Stimulated activated CD4-positive, alpha-beta T cell treated with anti-CD3 and anti-CD28 coated beads, Interleukin-4, amount 100 ng/mL, for 24 hours (primary cell): ENCODE measurements at places on chromosomes 1 and 21.

GRCh38 chr1:231695439-231696255 is 69.1 kb downstream of the DISC1 start:
- DNase-seq, result no peak

GRCh38 chr1:84401156-84401555 is 2.9 kb downstream of the DNASE2B start:
- DNase-seq, result no peak

GRCh38 chr21:42169758-42170157 is 49.2 kb upstream of the ABCG1 start:
- no peak for DNase-seq

DNA sequence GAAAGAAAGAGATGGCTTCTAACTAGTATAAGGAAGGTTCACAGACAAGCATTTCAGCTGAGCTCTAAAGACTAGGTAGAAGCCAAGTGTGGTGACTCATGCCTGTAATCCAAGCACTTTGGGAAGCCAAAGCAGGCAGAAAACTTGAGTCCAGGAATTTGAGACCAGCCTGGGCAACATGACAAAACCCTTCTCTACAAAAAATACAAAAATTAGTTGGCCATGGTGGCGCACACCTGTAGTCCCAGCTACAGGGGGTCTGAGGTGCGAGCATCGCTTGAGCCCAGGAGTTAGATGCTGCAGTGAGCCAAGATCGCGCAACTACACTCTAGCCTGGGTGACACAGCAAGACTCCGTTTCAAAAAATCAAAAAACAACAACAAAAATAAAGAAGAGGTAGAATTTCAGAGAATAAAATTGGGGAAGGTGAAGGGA is 27.8 kb downstream of the FBXO42 start:
- DNase-seq, result no peak

GRCh38 chr1:31216016-31216415 is 23.7 kb downstream of the NKAIN1 start:
- DNase-seq, result no peak

- DNase-seq, result no peak
These were observed 9.6 kb upstream of the SLC6A9 start for GRCh38 chr1:44040846-44041245.

DNA sequence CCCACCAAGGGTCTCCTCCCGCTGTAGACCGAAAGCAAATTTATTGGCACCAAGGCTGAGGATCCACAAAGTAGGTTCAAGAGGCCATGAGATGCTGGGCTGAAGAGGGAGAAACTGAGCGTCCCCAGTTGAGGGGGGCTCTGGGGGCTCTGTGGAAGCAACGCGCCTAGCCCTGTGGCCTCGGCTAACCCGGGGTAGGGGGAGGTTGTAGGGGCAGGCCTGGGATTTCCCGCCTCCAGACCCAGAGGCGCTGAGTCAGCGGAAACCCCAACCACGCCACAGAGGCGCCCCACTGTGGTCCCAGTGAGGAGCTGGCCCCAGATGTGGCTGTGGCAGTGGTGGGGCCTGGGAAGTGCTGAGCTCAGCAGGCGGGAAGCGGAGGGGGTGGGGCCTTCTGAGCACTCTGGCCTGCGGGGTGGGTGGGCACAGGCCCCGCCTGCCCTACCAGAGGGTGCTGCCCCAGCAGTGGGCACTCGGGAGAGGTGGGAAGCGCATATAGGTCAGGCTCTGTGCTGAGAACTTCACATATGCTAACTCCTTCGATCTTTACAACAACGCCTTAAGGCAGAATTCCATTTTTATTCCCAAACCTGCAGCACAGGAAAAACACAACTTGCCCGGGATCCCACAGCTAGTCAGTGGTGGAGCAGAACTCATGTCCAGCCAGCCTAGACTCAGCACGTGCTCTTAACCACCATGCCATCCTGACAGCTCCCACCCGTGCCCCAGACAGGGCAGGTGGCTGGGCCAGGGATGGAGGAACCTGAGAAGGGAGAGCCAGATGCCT is 1.5 kb upstream of the COL16A1 start:
- DNase-seq, result peak; percentile 64

GRCh38 chr1:47187231-47187925 is 2.5 kb downstream of the PDZK1IP1 start:
- no peak for DNase-seq

GRCh38 chr1:176466514-176466913 is 3.5 kb downstream of the PAPPA2 start:
- DNase-seq, result no peak

- DNase-seq, result no peak
These were observed 44.9 kb downstream of the CAPN9 start for GRCh38 chr1:230791986-230792564.

DNA sequence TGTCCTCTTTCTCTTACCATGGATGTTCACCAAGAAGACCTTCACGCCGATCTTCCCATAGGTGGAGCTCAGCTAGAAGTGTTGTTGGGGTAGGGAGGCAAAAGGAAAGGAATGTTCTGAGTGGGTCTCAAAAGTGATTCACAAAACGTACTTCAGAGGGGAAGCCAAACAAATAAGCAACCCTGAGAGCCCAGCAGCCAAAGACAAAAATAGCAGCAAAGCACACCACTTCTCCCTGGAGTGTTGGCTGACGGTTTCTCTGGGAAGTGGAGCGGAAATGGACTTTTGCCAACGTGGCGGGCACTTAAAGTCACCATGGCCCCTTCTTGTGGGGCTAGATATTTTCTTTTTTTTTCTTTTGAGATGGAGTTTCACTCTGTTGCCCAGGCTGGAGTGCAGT is 23.1 kb downstream of the SLC26A9 start:
- DNase-seq, result no peak

DNA sequence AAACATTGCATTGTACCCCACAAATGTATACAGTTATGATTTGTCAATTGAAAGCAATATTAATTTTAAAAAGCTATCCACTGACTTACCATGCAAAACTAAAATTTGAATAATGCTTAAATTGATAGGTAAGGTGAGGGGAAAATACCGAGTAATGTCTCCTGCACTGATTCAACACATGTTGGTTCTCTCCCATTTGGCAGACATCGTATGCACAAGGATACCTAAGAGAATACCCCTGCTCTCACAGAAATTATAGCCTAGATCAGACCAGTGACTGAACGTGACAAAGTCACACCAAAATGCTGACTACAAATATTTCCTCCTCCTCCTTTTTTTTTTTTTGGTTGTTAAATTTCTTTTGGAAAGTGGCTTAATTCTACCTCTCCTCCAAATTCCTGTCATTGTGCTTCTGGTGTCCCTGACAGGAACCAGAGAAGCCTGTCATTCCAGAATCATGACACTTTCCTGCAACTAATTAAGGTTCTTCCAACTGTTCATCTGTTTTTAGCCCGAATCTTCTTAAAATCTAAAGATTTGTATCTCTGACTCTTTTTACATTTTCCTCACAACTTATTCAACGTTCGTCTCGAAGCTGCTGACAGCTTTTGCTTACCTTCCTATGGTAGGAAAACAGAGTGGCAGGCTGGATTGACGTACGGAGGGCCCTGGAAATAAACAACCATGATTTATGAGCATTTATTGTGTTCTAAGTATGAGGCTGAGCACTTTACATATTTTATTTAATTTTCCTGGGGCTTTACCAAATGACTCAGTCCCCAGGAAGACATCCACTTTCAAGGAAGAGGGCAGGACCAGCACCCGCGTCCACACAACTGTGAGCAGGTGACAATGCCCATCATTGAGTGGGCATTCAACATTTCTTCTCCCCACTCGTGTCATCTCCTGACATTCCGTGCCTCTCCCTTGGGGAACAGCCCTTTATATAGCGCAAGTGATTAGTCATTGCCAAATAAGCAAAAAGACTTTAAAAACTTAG is 57.9 kb upstream of the KCNE2 start:
- DNase-seq, result no peak

DNA sequence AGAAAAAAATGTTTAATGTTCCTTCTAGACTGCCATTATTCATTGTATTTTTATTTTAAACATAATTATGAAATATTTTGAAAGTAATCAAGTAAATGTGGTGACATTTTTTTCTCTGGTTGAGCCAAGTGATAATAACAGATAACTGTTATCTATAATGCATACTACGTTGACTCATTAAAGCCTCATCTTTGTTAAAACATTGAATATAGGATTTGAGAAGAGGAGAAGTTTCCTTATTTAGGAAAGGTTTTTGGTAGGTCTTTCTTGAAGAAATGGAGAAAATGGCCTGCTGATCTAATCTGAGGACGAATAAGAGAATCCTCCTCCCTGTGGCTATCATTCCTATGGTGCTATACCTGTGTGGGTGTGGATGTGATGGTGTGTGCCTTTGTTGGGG is 89.0 kb downstream of the NFIA start:
- DNase-seq, result no peak
